Left ventricle myocardium inferior (tissue), 1 donor: ENCODE measurements at places on chromosomes 3 and 15. TPM values are rescaled to one million over a fixed set of nuclear protein-coding genes. Genes with fewer than 3 reads are reported as not detected.

SV2B gene
- 2.8 TPM for total RNA-seq

CPEB1 gene
- total RNA-seq = 1.6 TPM

PIERCE2 gene
- 8.7 TPM for total RNA-seq

GOLGA8S gene
- total RNA-seq = 0.33 TPM

RYK gene
- total RNA-seq = 32.3 TPM

LARP6 gene
- 50.6 TPM for total RNA-seq

DNA sequence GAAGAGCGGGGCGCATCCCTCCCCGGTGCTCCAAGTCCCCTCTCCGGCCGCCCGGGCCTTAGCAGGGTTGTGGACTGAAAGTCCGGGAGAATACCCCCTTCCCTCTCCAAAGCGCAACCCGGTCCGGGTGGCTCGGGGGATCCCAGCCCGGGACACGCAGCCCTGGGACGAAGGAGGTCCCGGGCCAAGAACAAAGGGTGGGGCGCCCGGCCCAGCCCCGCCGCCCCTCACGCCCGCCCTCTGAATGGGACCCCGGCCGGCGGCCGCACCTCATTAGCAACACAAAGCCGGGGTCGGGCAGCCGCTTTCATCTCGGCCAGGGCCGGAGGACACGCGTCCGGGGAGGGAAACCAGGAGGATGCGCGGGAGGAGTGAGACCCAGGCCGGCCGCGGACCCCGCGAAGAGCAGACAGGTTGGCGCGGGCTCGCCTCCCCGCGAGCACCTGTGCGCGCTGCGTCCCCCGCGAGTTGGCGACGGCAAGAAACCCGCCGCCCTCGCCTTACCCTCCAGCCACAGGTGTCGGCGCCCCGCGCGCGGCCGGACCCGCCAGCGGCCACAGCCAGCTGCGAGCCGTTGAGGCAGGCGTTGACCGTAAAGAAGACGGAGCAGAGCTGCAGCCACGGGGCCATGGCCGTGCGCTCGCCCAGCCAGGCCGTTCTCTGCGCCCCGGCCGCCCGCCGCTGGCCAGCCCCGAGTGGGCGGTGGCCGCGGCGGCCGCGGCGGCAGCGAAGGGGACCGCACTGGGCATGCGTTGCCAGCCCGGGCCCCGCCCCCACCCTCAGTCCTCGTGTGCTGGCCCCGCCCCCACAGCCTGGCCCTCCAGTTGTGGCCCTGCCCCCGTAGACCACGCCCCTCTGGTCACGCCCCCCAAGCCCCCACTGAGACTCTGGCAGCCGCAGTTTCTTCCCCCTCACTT, at the start of gene IL17RD:
TSS of gene IL17RD (minus strand) at position 697 of the 917 bp plus-strand sequence. CDS start at position 630, 67 bp downstream.
- H3K27ac ChIP-seq = peak within 1 kb of the TSS; percentile 74
- H3K27me3 ChIP-seq = peaks cover 3% of the 10 kb centered on the region
- H3K4me3 ChIP-seq = peak within 1 kb of the TSS; percentile 97
- H3K36me3 ChIP-seq = no peaks in the 10 kb centered on the region
- peaks cover 58% of the 10 kb centered on the region for H3K4me1 ChIP-seq
- peak; percentile 87 for DNase-seq

DNA sequence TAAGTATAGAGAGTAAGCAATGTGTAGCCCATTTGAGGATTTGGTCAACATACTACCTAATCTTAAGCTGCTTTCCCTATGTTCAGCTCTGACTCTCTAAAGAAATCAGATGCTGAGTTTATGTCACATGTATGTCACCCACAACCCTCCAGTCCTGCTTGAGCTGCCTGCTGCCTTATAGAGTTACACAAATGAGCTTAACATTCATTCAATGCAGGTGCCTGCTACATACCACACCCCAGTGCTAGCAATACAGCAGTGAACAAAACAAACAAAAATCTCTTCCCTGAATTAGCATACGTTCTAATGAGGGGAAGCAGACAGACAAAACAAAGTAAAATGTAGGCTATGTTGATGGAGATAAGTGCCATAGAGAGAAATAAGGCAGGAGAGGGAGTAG, 93.0 kb downstream of the HHLA2 start:
- no peak overlapping the region for H3K27ac ChIP-seq
- H3K4me1 ChIP-seq = no peaks in the 10 kb centered on the region
- no peak for DNase-seq
- no peaks in the 10 kb centered on the region for H3K36me3 ChIP-seq
- peaks cover 4% of the 10 kb centered on the region for H3K27me3 ChIP-seq
- H3K4me3 ChIP-seq = no peak overlapping the region

GRCh38 chr15:86235667-86236066, 156.0 kb downstream of the AGBL1 start:
- no peak overlapping the region for H3K27ac ChIP-seq
- H3K36me3 ChIP-seq = no peaks in the 10 kb centered on the region
- no peak for DNase-seq
- H3K27me3 ChIP-seq = peaks cover 82% of the 10 kb centered on the region
- no peak overlapping the region for H3K4me3 ChIP-seq

DNA sequence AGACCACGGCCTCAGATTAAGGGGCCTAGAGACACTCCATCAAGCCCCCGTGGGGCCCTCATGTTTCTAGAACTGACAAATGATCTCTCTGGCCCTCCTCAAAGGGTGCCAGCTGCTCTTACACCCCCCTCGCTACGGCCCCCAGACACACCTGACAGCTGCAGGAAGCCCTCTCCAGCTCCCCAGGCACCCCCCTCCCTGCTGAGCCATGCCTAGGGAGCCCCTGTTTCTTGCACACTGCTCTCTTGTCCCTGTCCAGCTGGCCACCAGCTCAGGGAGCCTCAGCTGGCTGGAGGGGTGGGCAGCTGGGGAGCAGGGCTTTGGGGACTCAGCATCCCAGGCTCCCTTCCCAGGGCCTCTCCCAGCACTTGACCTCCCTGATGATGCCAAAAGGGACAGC, 14.8 kb downstream of the TNK2 start:
- H3K36me3 ChIP-seq = no peaks in the 10 kb centered on the region
- H3K4me1 ChIP-seq = peaks cover 64% of the 10 kb centered on the region
- no peaks in the 10 kb centered on the region for H3K27me3 ChIP-seq
- no peak for DNase-seq

GRCh38 chr3:140708815-140709214, 31.0 kb downstream of the TRIM42 start:
- no peaks in the 10 kb centered on the region for H3K36me3 ChIP-seq
- peaks cover 7% of the 10 kb centered on the region for H3K27me3 ChIP-seq
- no peak overlapping the region for H3K4me3 ChIP-seq
- H3K4me1 ChIP-seq = no peaks in the 10 kb centered on the region

DNA sequence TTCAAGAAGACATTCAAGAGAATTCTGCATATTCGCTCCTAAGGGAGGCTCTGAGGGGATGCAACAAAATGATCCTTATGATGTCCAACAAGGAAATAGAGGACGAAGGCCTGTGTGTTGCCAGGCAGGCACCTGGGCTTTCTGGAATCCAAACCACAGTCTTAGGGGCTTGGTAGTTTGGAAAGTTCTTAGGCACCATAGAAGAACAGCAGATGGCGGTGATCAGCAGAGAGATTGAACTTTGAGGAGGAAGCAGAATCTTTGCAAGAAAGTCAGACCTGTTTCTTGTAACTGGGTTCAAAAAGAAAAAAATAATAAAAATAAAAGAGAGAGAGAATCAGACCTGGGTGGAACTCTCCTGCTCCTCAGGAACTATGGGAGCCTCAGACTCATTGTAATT, 11.7 kb upstream of the ATG7 start:
- H3K4me3 ChIP-seq = no peak overlapping the region
- no peak overlapping the region for H3K27ac ChIP-seq
- no peak for DNase-seq
- H3K4me1 ChIP-seq = no peaks in the 10 kb centered on the region

DNA sequence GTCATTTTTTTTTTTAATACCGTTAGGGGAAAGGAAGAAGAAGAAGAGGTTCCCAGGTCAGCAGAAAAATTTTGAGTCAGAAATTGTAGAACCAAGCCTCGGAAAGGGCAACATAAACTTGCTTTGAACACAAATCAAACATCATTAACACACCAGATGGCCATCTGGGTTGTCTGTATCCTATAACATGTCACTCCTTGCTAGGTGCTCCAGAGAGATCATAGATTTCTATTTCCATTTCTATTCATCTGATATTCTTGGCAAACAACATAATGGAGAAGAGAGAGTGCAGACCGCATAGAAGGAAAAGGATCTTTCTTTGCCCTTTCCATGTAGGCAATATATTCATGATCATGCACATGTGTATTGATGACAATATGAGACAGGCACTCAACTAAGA, 129.5 kb upstream of the STT3B start:
- H3K36me3 ChIP-seq = no peaks in the 10 kb centered on the region
- no peak overlapping the region for H3K27ac ChIP-seq
- no peaks in the 10 kb centered on the region for H3K4me1 ChIP-seq
- H3K27me3 ChIP-seq = no peaks in the 10 kb centered on the region

- H3K4me1 ChIP-seq = no peaks in the 10 kb centered on the region
- no peaks in the 10 kb centered on the region for H3K36me3 ChIP-seq
- DNase-seq = no peak
- peaks cover 24% of the 10 kb centered on the region for H3K27me3 ChIP-seq
- H3K4me3 ChIP-seq = no peak overlapping the region
Measured at GRCh38 chr15:68834346-68834745, 13.7 kb upstream of the ANP32A start.

- H3K4me3 ChIP-seq = no peak overlapping the region
- H3K4me1 ChIP-seq = no peaks in the 10 kb centered on the region
- no peaks in the 10 kb centered on the region for H3K36me3 ChIP-seq
- H3K27me3 ChIP-seq = peaks cover 28% of the 10 kb centered on the region
- H3K27ac ChIP-seq = no peak overlapping the region
Measured at GRCh38 chr15:61383421-61383820, 154.3 kb upstream of the RORA start.
